ENCODE measurements at places on chromosomes 1 and 21.

DNA sequence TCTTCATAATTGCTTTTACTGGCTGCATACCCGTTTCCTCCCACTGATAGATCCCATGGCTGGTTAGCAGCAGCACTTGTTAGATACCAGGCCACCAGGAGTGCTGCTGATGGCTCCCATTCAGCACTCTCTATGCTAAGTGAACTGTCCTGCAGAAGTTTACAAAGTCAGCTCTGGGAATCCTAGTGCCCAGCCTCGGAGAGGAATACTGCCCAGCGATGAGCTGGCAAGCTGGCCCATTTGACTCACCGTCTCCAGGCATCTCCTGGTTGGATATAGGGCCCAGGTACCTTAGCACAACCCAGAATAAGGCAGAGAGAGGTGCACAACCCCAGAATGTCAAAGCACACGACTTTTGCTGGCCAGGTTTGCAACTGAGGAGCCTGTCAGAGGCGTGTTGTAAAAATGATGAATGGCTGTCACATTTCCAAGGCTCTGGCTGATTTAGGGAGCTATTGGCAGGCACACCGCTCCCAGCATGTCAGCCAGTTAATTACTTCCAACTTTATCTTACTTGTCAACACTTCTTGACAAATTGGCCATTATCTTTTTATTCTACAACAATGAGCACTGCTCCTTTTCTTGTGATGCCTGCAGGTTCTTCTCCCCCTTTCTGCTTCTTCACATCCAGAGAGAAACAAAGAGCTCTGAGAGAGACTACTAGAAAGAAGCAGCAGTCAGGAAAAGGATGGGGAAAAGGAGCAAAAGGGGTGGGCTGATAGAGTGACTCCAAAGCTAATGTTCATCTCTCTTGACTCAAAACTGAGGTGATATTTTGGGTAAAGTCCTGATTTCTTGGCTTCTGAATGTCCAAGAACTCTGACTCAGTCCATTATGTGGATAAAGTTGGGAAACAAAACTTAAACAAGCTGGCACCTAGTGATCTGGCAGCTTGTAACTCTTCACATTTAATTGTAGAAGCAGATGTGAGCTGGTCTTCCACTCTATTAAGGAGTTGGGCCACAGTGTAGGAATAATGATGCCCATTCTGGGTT is 10.8 kb upstream of the ANGPTL7 start:
- no peak for DNase-seq

DNA sequence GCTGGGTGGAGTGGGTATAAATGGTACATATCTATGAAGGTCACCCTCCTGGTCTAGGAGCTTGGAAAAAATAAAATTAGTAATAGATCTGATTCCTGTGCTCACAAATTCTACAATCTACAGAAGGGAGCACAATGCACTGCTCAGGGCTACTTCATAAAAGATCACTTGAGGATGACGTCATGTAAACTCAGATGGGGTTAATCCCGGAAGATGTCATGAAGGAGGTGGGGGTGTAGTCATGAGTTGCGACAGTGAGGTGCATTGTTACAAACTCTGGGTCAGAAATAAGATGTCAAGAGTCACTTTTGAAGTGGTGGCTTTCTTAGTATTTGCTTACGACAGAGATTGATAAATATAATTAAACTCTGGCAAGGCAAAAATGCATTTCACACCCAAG is 68.2 kb downstream of the LHX9 start:
- no peak for DNase-seq

DNA sequence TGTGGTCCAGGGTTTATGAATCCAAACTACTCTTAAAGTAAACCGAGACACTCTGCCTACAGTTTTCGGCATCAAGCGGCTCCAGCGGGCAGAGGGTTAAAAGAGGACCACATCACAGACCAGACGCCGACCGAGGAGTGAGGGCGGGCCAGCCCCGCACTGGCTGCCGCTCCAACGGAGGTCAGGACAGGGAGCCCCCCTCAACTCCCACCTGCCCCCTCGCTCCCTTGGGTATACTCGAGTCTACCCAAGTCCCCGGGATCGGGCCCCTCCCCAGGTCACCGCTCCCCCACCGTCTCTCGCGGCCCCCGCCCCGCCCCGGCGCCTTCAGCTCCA is 312 bp downstream of the ARNT start:
- DNase-seq = no peak

DNA sequence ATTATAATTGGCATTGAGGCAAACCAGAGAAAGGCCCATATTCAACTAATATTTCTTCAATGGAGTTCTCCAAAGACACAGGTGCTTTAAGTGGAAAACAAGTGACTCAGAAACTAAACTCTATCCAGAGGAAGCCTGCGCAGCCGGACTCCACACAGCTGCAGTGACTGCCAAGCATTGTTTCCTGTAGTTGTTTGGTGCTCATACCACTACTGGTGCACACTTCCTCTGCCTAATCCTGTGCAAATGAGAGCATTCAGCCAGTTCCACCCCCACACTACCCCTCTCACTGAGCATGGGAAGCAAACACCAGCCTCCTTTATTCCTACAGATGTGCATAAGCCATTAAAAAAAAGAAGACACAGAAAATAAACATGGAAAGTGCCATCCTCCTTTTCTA is 102.9 kb downstream of the VAV3 start:
- DNase-seq = no peak

GRCh38 chr1:87334351-87335174 is 5.9 kb downstream of the LMO4 start:
- DNase-seq = no peak

GRCh38 chr1:240797050-240797449 is 185.1 kb upstream of the GREM2 start:
- no peak for DNase-seq
